NCI-H748 treated with DMSO at 0.1 percent for 48 hours (cell line): ENCODE measurements at places on chromosomes 5 and 9.

DNA sequence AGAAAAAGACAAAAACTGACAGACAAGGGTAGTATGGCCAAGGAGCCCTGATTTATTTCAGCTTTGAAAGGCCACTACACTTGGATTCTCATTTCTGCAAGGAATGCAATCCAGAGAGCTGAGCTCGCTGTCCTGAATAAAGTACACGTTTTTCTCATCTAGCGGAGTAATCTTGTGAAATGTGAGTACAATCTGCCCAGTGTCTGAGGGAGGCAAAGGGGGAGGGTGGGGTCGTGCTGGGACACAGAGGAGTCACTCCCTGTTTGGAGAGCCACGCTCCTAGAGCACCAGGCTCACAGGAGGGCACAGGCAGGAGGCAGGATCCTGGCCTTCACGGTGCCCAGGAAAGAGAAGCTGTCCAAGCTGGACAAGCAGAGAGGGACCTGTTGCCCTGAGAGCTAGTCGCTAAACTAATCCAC, 51.0 kb upstream of the IFNK start:
- DNase-seq: no peak

DNA sequence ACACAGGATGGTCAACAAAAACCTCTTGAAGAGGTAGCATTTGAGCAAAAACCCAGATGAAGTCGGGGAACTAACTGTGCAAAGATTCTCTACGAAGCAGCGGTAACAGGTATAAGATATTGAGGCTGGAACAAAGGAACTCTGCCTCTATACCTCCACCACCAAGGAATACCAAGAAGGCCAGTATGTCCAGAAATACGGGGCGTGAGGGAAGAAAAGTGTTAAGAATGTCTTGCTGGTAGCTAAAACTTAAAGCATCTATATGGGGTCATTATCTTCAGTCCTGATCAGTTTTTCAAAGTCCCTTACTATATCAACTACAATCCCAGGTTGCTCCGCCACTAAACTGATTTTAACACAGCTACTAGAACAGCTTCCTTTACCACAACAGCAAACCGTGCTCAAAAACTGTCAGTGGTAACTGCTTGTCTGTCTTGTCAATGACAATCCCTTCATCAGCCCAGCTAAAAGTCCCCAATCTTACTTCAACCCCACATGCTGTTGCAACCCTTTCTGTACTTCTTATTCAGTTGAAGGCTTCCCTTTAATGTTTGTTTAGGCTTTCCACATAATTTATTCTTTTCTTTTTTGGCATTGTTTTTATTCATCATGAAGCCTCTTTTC, 9.4 kb downstream of the PAM start:
- DNase-seq: no peak

- DNase-seq: no peak
These were observed 250.8 kb upstream of the FBXL7 start for GRCh38 chr5:15249152-15249551.

- DNase-seq: peak; percentile 77
These were observed 25.7 kb downstream of the UTP15 start for GRCh38 chr5:73591102-73591695.

DNA sequence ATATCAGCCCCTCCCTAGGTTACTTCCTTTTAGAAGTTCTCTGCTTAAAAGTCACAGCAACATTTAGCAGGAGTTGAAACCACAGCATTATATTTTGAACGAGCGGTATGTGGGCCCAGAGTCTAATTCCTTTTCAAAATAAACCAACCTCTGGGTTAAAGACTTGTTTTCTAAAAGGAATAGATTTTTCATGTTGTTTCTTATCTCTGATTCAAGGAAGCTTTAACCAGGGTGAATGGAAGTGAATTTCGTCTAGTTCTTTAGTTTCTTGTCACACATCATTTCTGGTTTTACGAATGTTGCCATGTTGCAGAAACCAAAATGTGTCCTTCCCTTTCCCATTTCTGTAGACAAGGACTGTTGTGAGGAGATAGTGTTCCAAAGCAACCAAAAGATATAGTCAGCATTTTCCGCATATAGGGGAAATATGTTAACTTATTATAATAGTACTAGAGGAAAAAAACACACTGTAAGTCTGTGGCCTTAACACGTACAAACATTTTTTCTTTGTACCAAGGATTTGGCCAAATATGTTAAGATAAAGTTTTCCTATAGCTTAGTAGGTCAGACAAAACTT, 142.4 kb downstream of the PCSK5 start:
- DNase-seq: no peak

GRCh38 chr5:92979716-92980115, 601.3 kb downstream of the NR2F1-AS1 start:
- DNase-seq: no peak

DNA sequence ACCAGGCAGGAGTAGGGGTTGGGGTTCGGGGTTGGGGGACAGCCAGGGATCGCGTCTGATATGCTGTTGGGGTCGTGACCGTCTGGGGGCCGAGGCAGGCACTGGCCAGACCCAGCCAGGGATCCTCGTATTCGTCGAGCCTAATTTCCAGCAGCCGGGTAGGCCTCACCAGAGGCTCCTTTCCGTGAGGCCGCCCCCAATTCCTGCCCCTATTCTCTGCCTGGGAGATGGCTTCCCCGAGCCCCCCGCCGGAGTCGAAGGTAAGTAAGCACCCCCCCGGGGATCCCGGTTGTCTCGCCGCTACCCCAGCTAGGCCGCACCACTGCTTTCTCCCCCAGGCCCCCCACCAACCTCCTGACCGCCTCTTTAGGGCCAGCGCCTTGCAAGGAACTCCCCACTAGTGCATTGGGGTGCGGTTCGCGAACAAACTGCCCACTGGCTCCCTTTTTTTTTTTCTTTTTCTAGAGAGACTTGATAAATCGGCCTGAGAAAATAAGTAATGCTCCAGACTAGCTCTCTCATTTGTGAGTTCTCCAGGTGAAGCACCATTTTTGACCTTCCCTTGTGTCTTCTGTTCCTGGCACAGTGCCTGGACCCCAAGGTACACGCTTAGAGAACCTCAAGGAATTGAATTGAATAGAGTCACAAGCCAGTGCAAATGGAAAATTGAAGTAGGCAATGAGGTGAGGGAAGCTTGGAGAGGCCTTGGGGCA, 435 bp downstream of the ZNF189 start:
- no peak for DNase-seq
